ENCODE measurements at places on chromosomes 1 and 21. TPM values are rescaled to one million over a fixed set of nuclear protein-coding genes. Genes with fewer than 3 reads are reported as not detected.

- ATAC-seq, result peak; percentile 18
These were observed 24.8 kb upstream of the RNF19B start for GRCh38 chr1:32989160-32990050.

The ANGPTL1 gene
- 1.8 TPM for total RNA-seq

DNA sequence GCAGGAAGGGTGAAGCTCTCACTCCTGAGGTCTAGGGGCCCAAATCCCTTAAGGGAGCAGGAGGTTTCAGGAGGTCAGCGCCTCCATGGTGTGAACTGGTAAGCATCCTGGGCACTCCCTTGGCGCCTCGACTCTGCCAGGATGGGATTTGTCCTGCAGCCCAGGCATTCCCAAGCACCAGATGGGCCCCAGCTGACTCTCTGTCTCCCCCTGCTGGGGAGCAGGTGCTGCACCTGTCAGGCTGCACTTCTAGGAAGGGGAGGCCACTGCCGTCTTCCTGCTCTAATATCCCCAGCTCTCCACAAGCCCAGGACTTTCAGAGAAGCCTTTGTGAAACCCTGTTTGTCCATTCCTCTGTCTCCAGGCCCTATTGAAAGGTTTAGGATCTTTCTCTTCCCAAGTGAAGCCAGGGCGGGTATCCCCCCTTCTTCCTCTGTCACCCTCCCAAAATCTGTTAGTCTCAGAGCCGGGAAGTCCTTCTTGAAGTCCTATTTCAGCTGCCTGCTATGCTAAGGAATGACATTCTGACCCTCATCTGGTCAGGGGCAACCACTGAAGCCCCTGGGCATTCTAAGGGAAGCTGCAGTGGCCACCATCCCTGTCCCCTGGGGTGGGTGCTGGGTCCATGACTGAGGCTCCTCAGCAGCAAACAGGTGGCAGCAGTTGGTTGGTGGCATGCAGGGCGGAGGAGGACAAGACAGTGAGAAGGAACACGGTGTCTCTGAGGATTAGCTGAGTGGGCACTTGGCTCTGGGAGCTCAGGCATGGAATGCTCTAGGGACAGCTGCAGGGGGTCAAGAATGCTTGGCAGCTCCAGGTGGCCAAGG lies 3.2 kb downstream of the MYBPH start:
- peak; percentile 50 for ATAC-seq

The CRABP2 gene
- total RNA-seq, result 310 TPM

- no peak for ATAC-seq
These were observed 35.5 kb upstream of the LRRC52 start for GRCh38 chr1:165508291-165508690.

The TRIM17 gene
- total RNA-seq, result 2.4 TPM

GRCh38 chr1:19461220-19461554 lies 24.2 kb downstream of the CAPZB start:
- no peak for ATAC-seq

DNA sequence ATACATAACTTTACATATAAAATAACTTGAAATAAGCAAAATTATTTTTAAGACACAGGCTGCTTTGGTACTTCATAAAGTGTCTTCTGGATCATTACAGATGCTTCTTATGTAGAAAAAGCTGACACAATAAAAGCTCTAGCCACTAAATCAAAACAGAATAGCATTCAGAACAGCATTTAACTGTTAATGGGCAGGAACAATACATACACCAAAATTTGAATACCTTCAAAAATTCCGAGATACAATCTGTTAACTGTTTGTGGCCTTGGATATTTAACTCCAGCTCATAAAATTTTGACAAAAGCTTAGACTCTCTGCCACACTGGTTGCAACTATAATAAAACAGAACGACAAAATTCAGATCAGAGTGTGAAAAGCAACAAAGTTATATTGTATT lies 31.7 kb downstream of the USP48 start:
- ATAC-seq, result no peak

The SESN2 gene
- total RNA-seq, result 23.3 TPM

DNA sequence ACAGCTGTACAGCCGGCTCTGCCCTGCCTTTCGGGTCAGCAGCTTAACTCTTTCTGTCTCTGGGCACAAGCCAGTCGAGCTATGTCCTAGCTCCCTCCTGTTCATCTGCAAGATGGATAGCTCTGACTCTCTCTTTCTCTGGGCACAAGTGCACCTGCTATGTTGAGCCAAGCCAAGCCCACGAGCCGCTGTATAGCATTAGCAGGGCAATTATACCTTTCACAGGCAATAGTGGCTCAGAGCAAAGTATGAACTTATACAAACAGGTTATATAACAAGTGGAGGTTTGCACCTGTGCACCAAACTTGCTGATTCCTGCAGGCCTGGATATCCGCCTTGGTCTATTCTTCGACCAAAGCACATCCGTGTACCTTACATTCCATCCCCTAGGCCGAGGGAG lies 33.0 kb upstream of the CR2 start:
- no peak for ATAC-seq

GRCh38 chr1:95407886-95408291 lies 173.9 kb downstream of the RWDD3 start:
- peak; percentile 88 for ATAC-seq

The MX2 gene
- 3.0 TPM for total RNA-seq

- no peak for ATAC-seq
These were observed 54.7 kb downstream of the PIGK start for GRCh38 chr1:77164434-77164944.

DNA sequence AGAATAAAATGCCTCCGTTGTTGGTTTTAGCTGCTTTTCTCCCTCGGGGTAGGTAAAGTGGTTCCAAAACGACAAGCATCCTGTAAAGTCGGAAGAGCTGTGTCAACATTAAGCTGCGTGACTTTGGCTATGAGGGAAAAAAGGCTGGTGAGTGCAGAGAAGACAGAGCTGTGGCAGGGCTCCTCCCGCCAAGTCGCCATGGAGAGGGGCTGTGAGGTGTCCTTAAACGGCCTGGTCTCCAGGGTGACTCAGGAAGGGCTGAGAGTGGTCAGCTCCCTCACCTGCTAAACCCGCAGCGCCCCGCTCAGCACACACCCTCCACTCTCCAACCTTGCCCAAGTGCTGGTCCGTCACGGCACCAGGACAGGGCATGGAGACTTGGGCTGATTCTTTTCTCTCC lies 91.6 kb upstream of the SAMD11 start:
- no peak for ATAC-seq

DNA sequence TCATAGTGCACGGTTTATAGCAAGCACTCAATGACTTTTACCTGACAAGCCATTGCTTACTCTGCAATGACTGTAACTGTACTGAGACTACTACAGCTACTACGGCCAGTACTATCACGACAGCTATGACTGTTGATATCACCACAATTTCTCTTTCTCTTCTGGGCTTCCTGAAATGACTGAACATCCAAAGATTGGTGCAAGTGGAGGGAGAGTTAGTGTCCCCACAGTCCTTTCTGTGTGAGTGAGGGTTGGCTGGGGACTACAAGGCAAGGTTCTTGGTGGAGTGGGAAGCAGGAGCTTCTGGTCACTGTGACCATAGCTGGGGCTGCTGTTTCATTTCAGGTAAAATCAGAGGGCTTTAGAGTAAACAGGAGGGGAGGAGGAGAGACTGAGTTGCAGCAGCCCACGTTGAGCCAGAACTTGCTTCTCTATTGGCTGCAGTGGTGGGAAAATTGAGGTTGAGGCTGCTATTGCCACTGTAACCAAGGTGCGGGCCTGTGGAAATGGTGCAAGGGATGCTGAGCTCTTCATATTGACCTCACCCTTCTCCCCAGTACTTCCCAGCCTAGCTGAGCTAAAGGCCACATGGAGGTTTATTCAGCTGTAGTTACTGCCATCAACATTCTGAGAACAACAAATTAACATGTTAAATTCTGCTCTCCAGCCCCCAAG lies 14.1 kb upstream of the IL10 start:
- ATAC-seq, result no peak

DNA sequence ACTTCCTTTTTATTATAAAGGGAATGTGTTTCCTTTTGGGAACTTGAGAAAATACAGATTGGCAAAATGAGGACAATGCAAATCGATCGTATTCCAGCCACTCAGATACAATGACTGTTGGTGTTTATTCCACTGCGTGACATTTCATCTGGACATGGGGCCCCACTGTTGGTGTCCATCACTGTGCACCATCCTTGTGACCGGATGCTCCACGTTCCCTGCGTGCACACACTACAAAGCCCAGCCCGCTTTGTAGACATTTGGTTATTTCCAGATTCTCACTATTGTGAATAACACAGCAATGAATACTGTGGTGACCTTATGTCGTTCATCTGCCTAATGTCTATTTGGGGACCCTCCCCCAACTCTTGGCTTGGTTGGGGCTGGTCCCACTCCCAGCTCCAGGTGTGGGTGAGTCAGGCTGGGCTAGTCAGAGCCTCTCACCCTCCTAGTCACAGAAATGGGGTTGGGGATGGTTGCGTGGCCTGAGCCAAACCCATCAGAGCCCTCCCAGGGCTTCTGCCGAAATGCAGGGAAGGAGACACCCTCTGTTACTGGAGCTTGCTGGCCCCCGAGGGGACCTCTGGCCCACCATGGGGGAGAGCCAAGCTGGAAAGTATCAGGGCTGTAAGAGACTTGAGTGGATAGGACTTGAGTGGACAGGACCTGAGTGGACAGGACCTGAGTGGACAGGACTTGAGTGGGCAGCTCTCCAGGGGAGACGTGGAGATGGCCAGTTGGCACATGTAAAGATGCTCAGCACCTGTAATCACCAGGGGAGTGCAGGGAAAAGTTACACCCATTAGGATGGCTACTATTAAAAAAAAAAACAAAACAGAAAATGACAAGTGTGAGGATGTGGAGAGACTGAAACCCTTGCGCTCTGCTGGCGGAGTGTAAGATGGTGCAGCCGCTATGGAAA lies 57.1 kb upstream of the ADARB1 start:
- ATAC-seq, result no peak

DNA sequence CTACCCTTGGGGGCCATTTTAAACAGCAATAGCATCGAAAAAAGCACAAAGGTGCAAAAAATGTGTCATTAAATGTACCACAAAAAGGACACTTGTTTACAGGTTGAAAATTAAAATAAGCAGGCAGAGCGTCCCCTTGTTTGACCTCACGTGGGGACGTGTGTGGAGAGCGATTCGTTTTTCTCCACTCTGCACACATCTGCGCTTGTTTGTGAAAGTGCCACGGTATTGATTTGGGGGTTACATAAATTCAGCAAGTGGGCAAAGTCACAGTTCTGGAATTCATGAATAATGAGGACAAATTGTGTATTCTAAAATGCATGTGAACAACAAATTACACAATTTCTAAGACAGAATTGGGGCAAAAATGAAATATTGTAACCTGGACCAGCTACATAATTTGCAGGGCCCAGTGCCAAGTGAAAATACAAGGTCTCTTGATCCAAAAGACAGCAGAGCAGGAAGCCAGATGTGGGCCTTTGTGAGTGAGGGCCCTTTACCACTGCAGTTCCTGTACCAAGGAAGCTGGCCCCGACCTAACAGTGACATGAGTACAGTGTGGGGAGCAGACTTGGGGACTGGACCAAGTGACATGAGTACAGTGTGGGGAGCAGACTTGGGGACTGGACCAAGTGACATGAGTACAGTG lies 43.9 kb downstream of the ZBTB18 start:
- ATAC-seq, result no peak

GRCh38 chr1:47646676-47647075 lies 208.8 kb downstream of the FOXD2 start:
- no peak for ATAC-seq

DNA sequence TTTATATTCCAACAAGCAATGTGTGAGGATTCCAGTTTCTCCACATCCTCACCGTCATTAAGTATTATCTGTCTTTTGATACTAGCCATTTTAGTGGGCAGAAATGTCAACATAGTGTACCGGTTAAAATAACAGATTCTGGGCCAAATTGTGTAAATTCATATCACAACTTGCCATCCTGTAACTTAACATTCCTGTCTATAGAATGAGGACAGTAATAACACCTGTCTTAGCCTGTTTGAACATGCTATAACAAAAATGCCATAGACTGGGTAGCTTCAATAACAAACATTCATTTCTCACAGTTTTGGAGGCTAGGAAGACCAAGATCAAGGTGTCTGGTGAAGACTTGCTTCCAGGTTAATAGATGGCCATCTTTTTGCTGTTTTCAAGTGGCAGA lies 491.1 kb downstream of the PTBP2 start:
- ATAC-seq, result no peak

The SERPINC1 gene
- not detected for total RNA-seq
